ENCODE measurements at places on chromosomes 1 and 21. TPM values are rescaled to one million over a fixed set of nuclear protein-coding genes. Genes with fewer than 3 reads are reported as not detected.

Gene EPHB2
- total RNA-seq = not detected

Gene MMEL1
- 0.67 TPM for total RNA-seq

DNA sequence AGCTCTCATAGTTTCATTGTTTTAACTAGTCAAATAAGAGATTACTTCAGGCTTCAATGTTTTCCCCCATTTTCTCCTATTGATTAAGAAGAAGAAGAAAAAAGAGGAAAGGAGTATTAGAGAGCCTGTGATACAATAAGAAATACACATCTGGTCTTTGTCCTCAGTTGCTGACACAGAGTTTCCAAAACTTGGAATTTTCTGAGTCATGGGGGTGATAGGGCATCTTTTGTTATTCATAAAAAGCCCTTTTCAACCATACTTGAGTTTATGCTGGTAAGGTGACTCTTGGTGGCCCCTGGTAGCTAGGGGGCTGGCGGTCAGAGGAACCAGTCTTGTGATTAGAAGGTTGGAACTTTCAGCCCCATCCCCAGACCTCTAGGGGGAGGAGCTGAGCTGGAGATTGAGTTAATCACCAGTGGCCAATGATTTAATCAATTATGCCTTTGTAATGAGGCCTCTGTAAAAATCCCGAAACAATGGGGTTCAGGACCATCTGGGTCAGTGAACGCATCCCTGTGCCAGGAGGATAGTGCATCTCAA is 28.9 kb upstream of the KLF18 start:
- DNase-seq = no peak

DNA sequence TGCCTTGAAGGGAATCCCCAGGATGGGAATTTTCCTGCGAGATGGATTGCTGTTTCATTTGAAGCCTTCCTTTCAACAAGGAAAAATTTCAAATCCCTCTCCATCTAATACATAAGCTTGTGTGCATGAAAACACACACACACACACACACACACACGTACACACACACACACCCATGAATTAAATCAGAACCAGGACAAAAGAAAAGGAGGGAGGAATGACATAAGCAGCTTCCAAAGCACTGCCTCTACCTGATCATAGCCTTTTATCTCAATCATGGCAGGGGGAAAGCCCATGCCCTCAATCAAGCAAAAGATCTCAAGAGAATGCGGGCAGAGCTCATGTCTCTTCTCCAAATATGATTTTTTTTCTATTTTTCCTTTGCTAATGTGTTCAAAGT is 139.7 kb downstream of the SLC44A5 start:
- no peak for DNase-seq

GRCh38 chr1:145988773-145989172 is 7.6 kb downstream of the TXNIP start:
- no peak for DNase-seq

GRCh38 chr21:37380349-37381323 is 14.1 kb downstream of the DYRK1A start:
- no peak for DNase-seq

DNA sequence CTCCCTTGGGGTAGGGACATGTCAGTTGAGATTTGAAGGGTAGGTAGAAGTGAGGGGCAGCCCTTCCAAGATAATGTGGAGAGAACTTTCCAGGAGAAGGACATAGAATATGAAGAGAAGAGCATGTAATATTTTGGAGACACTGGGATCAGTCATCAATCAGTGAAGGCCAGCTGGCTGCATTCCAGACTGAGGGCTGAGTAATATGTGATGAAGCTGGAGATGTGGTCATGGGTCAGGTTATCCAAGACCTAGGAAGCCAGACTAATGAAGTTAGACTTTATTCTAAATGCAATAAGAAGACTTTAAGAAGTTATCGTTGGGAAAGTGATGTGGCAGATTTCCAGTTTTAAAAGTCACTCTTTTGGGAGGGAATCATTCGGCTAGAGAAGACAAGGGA is 262.0 kb downstream of the HMCN1 start:
- DNase-seq = no peak

DNA sequence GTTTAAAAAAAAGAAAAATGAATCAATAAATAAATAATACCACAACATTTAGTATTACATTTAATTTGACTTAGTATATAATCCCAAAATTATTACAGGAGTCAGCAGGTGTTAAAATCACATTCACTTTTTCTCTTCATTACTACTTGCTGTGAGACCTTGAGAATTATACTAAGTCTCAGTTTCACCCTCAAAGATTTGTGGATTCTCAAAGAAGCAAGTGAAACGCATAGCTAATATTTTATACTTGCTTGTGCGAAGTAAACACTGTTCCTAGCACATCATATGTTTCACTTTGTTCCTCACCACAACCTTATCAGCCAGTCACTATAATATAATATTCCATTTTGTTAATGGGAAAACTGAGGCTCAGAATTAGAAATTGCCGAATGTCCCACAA is 4.0 kb downstream of the CLCA1 start:
- no peak for DNase-seq

DNA sequence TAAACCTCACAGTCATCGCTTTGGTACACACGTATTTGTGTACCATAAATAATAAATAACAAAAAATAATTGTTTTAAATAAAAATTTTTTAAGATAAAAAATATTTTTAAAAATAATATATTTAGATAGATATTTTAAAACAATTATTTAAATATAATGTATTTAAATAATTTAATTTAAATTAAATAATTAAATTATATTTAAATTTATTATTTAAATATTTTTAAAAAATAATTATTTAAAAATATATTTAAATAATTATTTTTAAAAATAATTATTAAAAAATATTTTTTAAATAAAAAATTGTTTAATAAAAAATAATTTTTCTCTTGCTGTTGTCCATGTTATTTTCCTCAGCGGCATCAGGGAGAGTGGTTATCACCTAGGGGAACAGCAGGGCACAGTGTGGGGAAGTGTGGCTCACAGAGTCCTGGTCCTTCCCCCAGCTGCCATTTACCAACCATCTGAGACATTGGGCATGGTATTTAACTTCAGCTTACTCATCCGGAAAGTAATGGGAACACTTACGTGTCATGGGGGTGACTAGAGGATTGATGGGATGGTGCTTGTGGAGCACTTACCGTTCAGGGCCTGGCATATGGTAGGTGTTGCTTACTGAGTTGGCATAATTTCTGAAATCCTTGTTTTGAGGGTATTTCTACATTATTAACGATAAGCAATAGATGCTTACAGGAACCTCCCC is 92.9 kb upstream of the TSPAN2 start:
- DNase-seq = no peak

DNA sequence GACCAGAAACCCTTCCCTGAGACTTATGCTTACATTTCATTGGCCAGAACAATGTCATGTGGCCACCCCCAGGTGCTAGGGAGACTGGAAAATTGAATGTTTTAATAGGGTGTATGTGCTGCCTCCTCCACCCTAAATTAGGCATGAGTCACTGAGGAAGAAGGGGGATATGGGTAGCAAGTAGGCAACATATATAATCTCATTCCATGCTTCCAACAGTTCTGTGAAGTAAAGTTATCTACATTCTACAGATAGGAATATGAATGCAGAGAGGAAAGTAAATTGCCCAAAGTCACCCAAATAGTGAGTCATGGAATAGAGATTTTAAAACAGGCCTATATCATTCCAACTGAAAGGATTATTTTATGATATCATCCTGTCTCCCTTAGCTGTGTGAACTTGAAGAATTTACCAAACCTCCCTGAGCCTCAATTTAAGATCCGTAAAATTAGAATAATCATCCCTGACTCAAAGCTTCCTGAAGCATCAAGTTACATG is 168.6 kb upstream of the FGGY start:
- no peak for DNase-seq

Measured in CD4-positive, alpha-beta T cell (primary cell).